ENCODE measurements at places on chromosomes 12 and 14. TPM values are rescaled to one million over a fixed set of nuclear protein-coding genes. Genes with fewer than 3 reads are reported as not detected.

DNA sequence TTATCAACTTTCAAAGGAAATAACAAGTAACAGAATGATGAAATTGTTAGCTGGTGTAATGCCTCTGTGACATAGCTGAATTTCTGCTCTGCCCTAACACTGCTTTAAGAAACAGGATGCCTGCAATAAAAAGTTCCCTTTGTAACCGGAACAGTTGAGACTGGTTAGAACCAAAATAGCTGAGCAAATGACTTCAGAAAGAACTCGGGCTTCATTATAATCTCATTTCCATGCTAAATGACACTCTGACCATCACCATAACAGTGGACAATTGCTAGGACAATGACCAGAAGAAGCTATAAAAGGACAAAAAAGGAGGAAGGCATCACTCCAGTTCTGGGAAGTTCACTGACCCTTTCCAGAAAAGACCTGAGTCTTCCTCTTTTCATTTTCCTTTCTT lies 23.5 kb upstream of the PYGL start:
- no peak for DNase-seq

GRCh38 chr12:116565963-116566362 lies 6.8 kb downstream of the MAP1LC3B2 start:
- DNase-seq, result no peak

GRCh38 chr12:19404242-19404880 lies 34.9 kb upstream of the AEBP2 start:
- no peak for DNase-seq

GRCh38 chr14:104227806-104228205 lies 89.4 kb downstream of the KIF26A start:
- DNase-seq, result no peak

NTS gene
- total RNA-seq, result not detected

TAS2R46 gene
- total RNA-seq, result not detected

SCFD1 gene
- total RNA-seq, result 43.0 TPM

PMCH gene
- total RNA-seq, result not detected
